CD4-positive, alpha-beta T cell treated with Interleukin-4 for 1 hour (primary cell): ENCODE measurements at places on chromosomes 7 and 10.

- peak; percentile 63 for DNase-seq
Observed at GRCh38 chr7:141053626-141054025, 20.2 kb upstream of the TMEM178B start.

GRCh38 chr7:13044309-13044708 is 356.9 kb downstream of the ARL4A start:
- no peak for DNase-seq

- peak; percentile 10 for DNase-seq
Observed at GRCh38 chr10:46542567-46543465, 13.6 kb downstream of the GPRIN2 start.

- DNase-seq, result no peak
Observed at GRCh38 chr7:124202546-124202945, 169.7 kb upstream of the TMEM229A start.

DNA sequence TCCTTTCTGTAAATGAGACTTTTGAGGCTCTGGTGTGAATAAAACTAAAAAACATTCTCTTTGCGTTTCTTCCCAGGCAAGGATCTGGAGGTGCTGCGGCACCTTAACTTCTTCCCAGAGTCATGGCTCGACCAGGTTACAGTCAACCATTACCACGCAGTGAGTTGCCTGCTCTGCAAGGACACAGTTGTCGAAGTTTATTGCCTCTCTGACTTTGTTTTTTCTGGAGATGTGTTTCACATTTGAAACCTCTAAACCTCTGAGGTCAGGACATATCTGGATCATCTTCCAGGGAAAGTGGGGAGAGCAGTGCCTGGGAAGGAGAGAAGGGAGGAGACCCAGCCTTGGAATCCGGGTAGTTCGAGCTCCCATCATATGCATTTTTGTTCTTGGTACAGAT is 43.4 kb upstream of the PLEKHA1 start:
- no peak for DNase-seq
